ENCODE measurements at places on chromosomes 4 and X. TPM values are rescaled to one million over a fixed set of nuclear protein-coding genes. Genes with fewer than 3 reads are reported as not detected.

GRCh38 chrX:74613370-74614092, 893 bp downstream of the RLIM start:
- DNase-seq = no peak

GRCh38 chr4:177444911-177445736, 2.9 kb upstream of the AGA start:
- DNase-seq = no peak

DNA sequence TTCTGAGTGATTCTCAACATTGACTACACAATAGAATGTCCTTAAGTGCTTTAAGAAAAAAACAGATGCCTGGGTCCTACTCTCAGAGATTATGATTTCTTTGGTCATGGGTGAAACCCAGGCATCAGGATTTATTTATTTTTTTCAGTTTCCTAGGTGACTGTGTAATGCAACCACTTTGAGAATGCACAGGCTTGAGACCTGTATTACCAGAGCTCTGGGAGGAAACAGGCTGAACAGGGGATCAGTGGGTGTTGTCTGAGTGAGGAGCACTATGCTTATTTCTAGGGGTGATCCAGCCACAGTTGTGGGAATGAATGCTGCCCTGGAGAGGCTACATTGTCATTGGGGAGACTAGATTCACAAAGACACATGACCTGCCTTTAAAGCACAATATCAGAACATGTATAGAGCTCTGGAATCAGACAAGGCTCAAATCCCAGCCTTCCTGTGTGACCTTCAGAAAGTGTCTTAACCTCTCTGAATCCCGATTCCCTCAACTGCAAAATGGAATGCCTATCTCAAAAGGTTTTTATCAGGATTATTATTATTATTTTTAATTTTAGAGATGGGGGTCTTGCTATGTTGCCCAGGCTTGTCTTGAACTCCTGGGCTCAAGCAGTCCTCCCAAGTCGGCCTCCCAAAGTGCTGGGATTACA, 61.6 kb upstream of the PRPS1 start:
- DNase-seq = no peak

Gene CSAG1
- total RNA-seq = not detected

GRCh38 chr4:25446611-25447010, 69.5 kb downstream of the ANAPC4 start:
- DNase-seq = no peak

Gene GPC3
- total RNA-seq = 0.39 TPM

DNA sequence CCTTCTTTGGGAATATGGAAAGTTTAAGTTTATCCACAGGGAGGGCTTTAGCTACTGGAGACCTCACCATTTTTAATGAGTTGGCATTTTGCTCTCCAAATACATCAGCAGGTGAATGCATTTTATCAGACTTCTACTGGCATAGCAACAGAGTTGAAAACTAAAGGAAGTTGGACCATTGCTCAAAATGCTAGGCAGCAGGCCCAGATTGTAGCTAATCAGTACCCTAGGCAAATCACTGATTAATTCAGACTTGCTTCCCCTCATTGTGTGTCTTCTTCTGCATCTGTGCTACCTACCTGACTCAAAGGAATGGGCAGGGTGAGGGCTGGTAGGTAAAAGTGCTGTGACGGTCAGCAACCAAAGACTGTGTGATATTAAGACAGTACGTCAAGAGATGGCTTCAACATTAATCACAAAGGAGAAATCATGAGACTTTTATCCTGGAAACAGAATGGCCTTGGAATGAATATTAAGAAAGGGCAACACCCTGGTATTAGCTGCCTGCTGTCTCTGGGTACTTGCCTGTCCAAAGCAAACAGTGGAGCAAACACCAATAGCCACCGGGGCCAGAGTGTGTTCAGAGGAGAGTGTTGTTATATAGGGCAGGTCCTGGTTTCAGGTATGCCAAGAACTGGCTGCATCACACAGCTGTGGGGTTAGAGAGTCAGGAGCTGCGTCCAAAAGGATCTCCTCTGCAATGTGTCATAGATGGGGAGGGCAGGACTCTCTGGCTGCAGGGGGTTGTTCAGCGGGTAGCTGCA, 17.1 kb upstream of the SMIM20 start:
- DNase-seq = no peak

- DNase-seq = no peak
These were observed 84.8 kb downstream of the MSN start for GRCh38 chrX:65752294-65752693.

- no peak for DNase-seq
These were observed 58.0 kb downstream of the PJA1 start for GRCh38 chrX:69107231-69107739.

DNA sequence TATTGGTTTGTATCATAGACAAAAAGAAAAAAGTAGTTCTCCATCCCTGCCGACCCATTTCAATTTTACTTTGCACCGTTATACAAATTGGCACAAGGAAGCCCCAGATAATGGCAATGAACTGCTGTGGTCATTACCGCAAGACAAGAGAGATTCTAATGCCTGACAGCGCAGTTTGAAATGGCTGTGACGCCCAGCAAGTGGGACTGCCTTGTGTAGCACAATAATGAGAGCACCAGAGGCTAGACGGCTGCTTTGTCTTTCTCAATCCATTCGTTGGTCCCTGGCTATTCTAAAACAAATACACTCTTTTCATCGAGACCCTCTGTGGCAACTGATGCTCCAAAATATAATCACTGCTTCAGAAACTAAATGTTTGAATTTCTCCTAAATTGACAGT, 192.4 kb upstream of the NEIL3 start:
- no peak for DNase-seq

- DNase-seq = no peak
These were observed 15.7 kb downstream of the MSX1 start for GRCh38 chr4:4875147-4875546.

DNA sequence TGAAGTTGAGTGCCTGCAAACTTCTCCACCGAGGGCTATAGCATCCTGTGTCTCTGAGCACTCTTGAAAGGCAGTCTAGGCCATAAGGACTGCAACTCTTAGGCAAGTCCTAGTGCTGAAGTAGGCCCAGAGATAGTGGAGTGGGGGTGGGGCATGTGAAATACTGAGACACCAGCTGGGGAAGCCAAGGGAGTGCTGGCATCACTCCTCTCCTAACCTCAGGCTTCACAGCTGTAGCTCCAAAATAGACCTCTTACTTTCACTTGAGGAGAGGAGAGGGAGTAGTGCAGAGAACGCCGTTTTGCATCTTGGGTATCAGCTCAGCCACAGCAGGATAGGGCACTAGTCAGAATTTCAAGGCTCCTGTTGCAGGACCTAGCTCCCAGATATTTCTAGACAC, 56.2 kb upstream of the CYSLTR1 start:
- no peak for DNase-seq

DNA sequence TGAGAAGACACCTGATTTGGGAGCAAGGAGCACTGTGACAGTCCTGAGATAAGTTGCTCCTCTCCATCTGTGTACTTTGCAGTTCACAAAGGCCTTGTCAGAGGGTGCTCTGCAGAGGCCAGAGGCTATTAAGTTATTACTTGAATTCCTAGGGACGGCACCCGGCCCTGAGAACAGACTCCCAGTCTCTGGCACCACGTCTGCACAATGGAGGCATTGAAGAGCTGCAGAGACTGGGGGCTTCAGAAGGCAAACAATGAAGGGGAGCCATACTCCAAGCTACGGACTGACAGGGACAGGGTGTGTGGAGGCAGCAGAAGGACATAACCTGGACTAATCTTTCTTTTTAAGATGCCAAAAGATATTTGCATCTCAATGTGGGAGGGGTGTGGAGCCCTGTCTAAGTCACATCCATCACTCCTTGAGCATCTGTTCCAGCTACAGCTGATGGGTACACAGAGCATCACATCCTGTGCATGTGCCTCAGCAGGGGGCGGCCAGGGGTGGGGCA, 11.5 kb downstream of the RASGEF1B start:
- no peak for DNase-seq

DNA sequence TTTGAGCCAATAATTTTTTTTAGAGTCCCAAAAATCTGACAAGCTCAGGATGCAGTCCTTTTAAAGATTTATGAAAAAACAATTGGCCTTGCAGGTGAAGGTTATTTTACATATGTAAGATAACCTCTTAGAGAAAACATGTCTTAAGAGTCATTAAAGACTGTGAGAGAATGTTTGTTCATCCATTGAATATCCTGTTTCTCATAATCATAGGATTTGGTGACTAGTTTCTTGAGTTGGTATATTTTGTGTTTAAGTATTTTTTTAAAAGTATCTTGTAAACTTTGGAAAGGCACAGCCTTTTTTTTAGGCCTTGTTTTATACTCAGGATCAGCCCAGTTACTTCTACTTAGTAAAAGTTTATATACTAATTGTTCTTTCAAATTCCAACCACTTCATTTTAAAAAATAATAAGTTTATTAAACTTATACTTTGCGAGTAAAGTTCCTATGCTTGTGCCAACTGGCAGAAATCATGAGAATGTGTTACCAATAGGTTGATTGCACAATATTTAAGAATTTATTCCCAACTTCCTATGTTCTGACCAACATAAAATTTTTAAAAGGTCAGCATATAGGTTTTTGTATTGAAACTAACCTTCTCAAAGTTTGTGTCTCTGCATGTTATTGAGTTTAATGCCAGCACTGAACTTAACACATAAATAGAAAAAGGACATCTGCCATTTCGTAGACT, 40.0 kb upstream of the ARSJ start:
- no peak for DNase-seq

DNA sequence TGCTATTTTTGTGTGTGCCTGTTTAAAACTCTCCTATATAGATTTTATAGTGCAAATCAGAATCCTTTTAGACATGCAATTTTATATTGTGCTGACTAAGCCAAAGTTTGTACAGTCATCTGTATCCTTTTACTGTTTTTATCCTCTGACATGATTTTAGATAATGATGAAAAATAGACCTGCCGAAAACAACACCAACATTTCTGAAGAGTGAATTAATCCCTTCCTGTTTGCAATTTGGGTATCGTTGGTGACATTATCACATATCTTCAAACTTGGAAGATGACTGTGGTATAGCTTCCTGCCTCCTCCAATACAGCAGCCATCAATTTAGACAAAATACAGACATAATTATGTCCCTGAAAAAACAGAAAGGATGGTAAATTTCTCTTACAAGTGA, 28.9 kb upstream of the DSPP start:
- DNase-seq = no peak

Gene GPR173
- 0.81 TPM for total RNA-seq

DNA sequence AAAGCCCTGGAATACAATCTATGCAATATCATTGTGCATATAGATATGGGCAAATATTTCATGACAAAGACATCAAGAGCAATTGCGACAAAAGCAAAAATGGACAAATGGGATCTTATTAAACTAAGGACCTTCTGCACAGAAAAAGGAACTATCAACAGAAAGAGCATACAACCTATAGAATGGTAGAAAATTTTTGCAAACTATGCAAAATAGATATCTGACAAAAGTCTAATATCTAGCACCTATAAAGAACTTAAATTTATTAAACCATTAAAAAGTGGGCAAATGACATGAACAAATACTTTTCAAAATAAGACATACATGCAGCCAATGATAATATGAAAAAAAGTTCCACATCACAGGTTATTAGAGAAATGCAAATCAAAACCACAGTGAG, 312.9 kb downstream of the GLUD2 start:
- no peak for DNase-seq

DNA sequence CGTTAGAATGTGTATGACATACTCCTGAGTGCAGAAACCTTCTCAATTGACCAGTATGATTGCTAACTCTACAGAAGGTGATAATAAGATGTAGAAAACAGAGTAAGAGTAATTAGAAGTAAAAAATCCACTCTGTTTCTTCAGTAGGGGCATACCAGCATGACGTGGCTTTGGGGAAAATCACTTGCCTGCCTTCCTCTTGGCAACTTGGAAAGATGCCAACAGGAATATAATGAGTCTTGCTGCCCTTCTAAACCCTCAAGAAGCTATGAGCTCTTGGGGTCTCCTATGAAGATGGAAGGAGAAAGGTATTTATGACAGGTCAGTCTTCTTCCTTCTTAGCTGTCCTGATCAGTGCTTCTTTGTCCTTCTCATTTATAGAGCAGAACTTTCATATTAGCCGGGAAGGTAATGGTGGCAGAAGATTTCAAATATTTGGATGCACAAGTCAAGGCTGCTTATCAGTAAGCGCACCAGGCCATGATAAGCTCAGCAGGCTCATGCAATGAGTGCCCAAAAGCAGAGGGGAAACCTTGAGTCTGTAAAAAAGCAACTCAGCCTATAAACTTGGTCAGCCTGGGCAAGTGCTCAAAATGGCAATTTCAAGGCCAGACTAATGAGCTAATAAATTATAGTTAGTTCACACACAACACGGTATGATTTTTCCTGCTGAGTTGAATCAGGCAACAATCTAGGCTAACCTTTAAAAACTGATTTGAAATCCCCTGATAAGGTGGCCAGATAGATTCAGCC, 69.7 kb upstream of the PPARGC1A start:
- DNase-seq = no peak

- no peak for DNase-seq
These were observed 13.3 kb downstream of the USP27X start for GRCh38 chrX:49892542-49892941.

DNA sequence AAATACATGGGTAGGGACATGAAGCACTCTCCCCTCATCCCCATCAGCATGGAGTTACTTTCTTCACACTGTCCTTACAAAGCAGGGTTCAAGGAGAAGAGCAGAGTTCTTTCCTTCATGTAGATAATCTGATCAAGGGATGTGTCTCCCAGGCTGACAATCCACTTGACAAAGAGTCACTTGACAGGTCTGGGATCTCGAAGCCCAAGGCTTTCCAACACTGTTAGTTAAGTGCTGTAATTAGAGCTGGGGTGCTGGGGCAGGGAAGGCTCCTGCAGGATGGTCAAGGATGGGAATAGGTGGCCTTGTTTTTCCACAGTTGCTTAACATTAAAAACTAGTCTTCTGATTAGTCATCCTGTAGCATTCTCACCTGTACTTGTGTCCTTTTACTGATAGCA, 38.0 kb downstream of the CCNG2 start:
- DNase-seq = no peak

Gene ANKRD50
- total RNA-seq = 1.0 TPM

Gene TCEAL6
- not detected for total RNA-seq

DNA sequence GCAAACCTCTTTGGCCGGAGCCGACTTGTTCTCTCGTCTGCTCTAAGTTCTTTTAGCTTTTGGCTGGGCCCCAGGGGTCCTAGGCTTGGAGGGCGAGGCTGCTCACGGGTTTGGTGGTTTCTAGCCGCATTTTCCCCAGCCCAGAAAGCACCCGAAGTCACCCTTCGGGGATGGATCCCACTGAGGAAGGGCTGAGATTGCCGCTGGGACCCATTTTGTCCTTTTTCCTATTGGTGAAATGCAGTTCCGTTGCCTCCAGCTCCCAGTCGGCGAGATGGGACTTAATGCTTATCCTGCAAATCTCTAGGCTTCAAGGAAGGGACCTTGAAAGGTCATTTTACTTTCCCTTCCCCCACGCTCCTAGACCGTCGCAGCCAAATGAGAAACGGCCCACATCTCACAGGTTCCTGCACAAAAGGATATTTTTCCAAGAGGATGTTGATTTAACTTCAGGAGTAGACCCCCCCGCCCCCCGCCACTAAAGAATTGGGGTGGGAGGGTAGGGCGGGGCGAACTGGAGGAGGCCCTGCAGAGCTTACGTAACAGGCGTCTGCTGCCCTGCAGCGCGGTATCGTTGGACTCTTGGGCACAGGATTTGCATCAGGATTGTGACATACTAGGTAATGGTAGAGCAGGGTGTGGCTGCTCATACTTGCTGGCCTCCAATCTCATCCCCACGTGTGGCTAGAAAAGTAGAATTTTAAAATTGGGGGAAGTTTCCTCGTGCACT, 564 bp downstream of the PGK1 start:
- no peak for DNase-seq

- no peak for DNase-seq
These were observed 366.8 kb upstream of the FGF13 start for GRCh38 chrX:139078342-139078741.

All from activated T-cell treated with anti-CD3 and anti-CD28 coated beads, Interleukin-2, amount 50 U/mL, for 72 hours (primary cell).